ENCODE measurements at places on chromosomes 6 and 20. TPM values are rescaled to one million over a fixed set of nuclear protein-coding genes. Genes with fewer than 3 reads are reported as not detected.

Gene RIPPLY2
- not detected for total RNA-seq

Gene FOXP4
- total RNA-seq: 2.3 TPM

Gene CST4
- not detected for total RNA-seq

Gene DEF6
- total RNA-seq: 42.8 TPM

Gene SYNDIG1
- not detected for total RNA-seq

Gene SLC32A1
- not detected for total RNA-seq

Gene FAM83B
- total RNA-seq: 50.7 TPM

Gene BMP7
- total RNA-seq: not detected

Gene ZNF184
- 4.8 TPM for total RNA-seq

Gene IMPG1
- total RNA-seq: not detected

Gene PRDM1
- 2.6 TPM for total RNA-seq

Gene SLC17A1
- not detected for total RNA-seq

Gene TRAM2
- 3.6 TPM for total RNA-seq

Gene AVP
- not detected for total RNA-seq

Gene RIPOR3
- 0.64 TPM for total RNA-seq

Gene ZFP57
- total RNA-seq: 1.1 TPM

Gene MCM8
- total RNA-seq: 5.1 TPM

Gene RSPO3
- total RNA-seq: not detected

Gene PRDM13
- total RNA-seq: not detected

Gene DLL1
- total RNA-seq: 1.7 TPM

Gene VIP
- total RNA-seq: 0.21 TPM

Gene PAX1
- not detected for total RNA-seq

Gene TBC1D7
- 24.3 TPM for total RNA-seq

Gene ADTRP
- total RNA-seq: 12.8 TPM

Gene NSFL1C
- total RNA-seq: 16.8 TPM

Gene ZNF341
- 0.72 TPM for total RNA-seq

Gene ADGB
- not detected for total RNA-seq

Gene CST7
- total RNA-seq: not detected

Gene SCRT2
- total RNA-seq: not detected

Gene HCK
- not detected for total RNA-seq

Gene TGM2
- total RNA-seq: 67.5 TPM

Gene DNAAF9
- total RNA-seq: 6.8 TPM

Gene OPN5
- not detected for total RNA-seq

Gene FNDC11
- 3.1 TPM for total RNA-seq

Gene CRYBG1
- total RNA-seq: 46.5 TPM

Gene BCAS4
- 11.1 TPM for total RNA-seq

Gene CTCFL
- total RNA-seq: not detected

Gene SIRPA
- 15.9 TPM for total RNA-seq

Gene TFAP2B
- not detected for total RNA-seq

Data from tracheal epithelial cell (primary cell).